ENCODE measurements at places on chromosomes 12 and 14. TPM values are rescaled to one million over a fixed set of nuclear protein-coding genes. Genes with fewer than 3 reads are reported as not detected.

DNA sequence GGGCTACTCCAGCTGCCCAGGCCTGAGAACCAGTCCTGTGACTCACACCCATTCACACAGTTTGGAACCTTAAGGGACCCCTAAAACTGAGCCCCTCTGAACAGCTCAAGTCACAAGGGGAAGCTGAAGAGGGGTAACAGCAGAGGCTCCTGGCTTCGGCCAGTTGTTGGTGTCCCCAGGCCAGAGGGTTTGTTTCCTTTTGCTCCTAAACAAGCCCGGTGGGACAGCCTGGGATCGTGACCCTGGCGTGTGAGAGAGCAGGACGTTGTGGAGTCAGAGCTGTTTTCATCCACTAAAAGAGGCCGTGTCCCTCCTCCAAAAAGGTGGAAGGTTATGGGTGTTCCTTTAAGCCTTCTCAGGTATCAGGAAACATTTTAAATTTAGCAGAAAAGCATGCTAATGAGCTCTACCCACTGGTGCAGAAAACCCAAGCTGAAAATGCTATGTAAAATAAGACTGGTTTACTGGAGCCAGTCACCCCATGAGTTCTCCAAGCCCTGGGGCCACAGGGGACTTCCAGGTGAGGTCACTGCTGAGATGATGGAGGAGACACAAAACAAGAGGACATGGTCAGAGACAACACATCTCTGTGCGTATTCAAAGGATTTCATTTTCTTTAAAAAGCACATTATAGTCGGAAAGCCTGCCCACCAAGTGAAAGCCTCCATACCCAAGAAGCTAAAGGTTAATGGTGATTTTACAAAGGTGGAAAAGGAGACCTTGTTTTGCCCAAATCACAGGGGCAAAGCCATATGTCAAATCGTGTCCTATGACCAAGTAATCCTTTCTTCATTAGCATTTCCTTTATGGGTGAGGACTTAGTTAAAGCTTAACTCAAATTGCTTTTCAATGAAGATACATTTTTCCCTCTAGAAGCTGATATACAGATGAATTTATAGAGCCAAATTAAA, 14.1 kb downstream of the PRKAB1 start:
- peaks cover 26% of the 10 kb centered on the region for H3K4me1 ChIP-seq
- H3K4me3 ChIP-seq, result no peak overlapping the region
- peaks cover 50% of the 10 kb centered on the region for H3K36me3 ChIP-seq
- no peak overlapping the region for H3K27ac ChIP-seq
- H3K27me3 ChIP-seq, result no peaks in the 10 kb centered on the region
- no peak for DNase-seq

DNA sequence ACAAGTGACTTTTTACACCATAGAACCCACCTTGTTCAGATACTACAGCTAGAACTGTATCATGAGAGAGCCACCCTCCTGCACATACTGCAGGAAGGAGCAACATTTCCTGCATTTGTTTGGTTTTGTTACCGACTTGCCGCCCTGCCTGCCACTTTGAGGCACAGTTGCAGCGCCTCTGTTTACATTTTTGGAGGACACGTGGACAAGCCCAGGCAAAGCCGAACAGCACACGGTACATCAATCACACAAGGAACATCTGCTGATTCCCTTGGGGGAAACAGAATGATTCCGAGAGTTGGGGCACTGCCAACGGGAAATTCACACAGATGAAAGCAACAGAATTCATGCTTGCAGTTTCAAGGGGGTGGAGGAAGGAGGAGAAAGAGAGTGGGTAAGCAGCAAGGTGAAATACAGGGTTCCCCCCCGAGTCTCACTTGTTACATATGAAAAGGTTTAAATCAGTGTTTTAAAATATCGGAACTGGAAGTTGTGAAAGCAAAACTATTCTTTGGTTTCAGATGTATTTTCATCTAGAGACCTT, 110.7 kb downstream of the BTG1 start:
- H3K27me3 ChIP-seq, result no peaks in the 10 kb centered on the region
- peaks cover 9% of the 10 kb centered on the region for H3K4me1 ChIP-seq
- peak; percentile 73 for DNase-seq
- H3K36me3 ChIP-seq, result no peaks in the 10 kb centered on the region
- H3K4me3 ChIP-seq, result peak overlapping the region; percentile 21

GRCh38 chr14:63852271-63852816, 460 bp upstream of the SYNE2 start:
- DNase-seq, result no peak
- H3K36me3 ChIP-seq, result no peaks in the 10 kb centered on the region
- H3K27ac ChIP-seq, result peak overlapping the region; percentile 62
- H3K27me3 ChIP-seq, result no peaks in the 10 kb centered on the region
- H3K4me3 ChIP-seq, result peak overlapping the region; percentile 45

Gene MYBPC1
- polyA plus RNA-seq, result 2,895 TPM

Gene CCDC60
- not detected for polyA plus RNA-seq

DNA sequence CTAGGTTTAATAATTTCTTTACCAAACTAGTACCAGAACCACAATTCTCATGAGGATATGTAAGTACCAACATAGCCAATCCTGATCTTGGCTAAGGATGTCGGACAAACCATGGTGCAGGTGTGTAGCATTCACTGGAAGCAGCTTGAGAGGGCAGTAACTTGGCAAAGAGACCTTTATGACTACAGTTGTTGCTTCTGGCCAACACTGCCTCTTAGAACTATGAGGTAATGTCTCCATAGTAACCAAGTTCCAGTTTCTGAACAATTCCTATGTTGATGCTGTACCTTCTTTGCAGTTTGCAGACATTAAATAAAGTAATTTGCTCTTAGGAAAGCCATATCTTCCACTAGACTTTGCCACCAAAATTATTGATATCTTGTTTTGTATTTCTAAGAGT, at the start of gene LMNTD1:
LMNTD1 (minus strand) TSS at position 186 of the 400 bp plus-strand sequence. CDS start 324 bp downstream, outside the sequence.
- no peaks in the 10 kb centered on the region for H3K27me3 ChIP-seq
- peak; percentile 64 for DNase-seq
- H3K4me1 ChIP-seq, result no peaks in the 10 kb centered on the region
- H3K27ac ChIP-seq, result no peak within 1 kb of the TSS
